Right renal pelvis (tissue), 4 donors: ENCODE measurements at places on chromosomes 1 and 21. TPM values are rescaled to one million over a fixed set of nuclear protein-coding genes. Genes with fewer than 3 reads are reported as not detected.

The CLCN6 gene
- polyA plus RNA-seq = 15.5 TPM

The LRRC53 gene
- 0.04 TPM for polyA plus RNA-seq

The PDZK1IP1 gene
- 42.8 TPM for polyA plus RNA-seq

The PRAMEF17 gene
- not detected for polyA plus RNA-seq

The IL12RB2 gene
- polyA plus RNA-seq = 0.55 TPM

The COL11A1 gene
- polyA plus RNA-seq = 5.2 TPM
